Left ventricle myocardium superior (tissue), 1 donor: ENCODE measurements at places on chromosomes 16 and 17. TPM values are rescaled to one million over a fixed set of nuclear protein-coding genes. Genes with fewer than 3 reads are reported as not detected.
A peak's percentile ranks its signal among the peaks of the same experiment; 100 is the strongest.

ZDHHC1 gene
- total RNA-seq = 3.5 TPM

DCAF7 gene
- 45.0 TPM for total RNA-seq

COG4 gene
- 48.7 TPM for total RNA-seq

TRIM25 gene
- total RNA-seq = 19.5 TPM

SNRNP25 gene
- total RNA-seq = 72.8 TPM

PRSS33 gene
- not detected for total RNA-seq

C1QTNF1 gene
- 247 TPM for total RNA-seq

GRCh38 chr16:17519101-17519955 lies 48.6 kb upstream of the XYLT1 start:
- no peak for DNase-seq

DNA sequence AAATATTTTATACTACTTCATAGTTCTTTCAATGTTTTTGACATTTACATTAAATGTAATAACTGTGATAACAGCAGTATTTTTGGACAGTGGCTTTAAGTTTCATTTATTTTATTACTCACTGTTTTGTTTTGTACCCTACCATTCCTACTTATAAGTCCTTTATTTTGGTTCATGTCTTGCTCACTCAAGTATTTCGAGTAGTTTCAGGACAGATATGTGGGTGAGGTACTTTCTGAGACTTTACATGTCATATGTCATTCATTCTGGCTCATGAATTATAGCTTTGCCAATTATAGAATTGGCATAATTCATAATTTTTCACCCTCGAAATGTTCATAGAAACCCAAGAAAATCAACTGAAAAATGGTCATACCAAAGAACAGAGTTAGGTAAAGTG lies 44.4 kb downstream of the PIK3R5 start:
- DNase-seq = no peak

DNA sequence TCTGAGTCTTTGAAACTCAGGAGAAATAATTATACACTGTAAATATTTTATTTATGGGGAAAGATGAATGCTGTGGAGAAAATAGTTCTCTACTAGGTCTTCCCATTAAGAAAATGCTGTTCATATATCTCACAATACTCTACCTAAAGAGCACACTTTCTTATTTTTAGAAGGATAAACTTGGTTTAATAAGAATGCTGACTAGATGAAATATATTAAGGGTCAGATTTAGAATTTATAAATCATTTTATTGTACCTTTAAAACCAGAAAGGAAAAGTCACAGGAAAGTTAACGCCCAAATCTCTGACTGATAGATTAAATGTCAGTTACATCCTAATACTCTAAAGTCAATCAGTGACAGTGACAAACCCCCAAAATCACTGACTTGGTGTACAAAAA lies 48.7 kb downstream of the SLC6A4 start:
- DNase-seq = no peak

GRCh38 chr16:27729516-27730304 lies 179.8 kb downstream of the KATNIP start:
- DNase-seq = no peak

DNA sequence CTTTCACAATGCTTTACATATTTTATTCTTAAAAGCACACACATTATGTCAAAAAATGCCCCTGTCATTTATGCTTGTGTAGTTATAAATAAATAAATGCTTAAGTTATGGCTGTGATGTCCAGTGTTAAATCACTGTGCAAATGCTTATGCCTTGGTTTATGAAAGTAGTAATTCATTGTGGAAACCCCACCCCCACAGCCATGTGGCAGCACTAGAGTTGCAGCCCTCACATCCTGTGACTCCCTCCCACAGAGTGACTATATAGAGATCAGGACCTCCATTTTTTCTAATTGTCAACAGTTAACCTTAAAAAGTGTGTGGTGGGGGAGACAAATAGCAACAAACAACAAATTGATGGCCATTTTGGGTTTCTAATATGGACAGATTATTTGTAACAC lies 2.4 kb downstream of the SKAP1 start:
- no peak for DNase-seq

DNA sequence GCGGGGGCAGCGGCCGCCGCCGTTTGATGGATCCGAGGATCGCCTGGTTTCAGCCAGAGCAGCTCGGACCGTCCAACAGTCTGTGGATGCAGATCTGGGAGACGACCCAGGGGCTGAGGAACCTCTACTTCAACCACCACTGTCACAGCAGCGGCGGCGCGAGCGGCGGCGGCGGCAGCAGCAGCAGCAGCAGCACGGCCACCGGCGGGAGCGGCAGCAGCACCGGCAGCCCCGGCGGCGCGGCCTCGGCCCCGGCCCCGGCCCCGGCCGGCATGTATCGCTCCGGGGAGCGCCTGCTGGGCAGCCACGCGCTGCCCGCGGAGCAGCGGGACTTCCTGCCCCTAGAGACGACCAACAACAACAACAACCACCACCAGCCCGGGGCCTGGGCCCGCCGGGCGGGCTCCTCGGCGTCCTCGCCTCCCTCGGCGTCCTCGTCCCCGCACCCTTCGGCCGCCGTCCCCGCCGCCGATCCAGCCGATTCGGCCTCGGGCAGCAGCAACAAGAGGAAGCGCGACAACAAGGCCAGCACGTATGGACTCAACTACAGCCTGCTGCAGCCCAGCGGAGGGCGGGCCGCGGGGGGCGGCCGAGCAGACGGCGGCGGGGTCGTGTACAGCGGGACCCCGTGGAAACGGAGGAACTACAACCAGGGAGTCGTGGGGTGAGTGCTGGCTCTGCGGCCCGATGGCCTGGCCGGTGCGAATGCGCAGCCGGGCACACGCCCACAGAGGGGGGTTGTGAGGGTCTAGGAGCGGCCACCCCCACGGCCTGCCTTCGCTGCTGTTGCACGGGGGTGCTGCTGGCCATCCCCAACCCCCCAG lies 702 bp downstream of the TENT4B start:
- DNase-seq = no peak

DNA sequence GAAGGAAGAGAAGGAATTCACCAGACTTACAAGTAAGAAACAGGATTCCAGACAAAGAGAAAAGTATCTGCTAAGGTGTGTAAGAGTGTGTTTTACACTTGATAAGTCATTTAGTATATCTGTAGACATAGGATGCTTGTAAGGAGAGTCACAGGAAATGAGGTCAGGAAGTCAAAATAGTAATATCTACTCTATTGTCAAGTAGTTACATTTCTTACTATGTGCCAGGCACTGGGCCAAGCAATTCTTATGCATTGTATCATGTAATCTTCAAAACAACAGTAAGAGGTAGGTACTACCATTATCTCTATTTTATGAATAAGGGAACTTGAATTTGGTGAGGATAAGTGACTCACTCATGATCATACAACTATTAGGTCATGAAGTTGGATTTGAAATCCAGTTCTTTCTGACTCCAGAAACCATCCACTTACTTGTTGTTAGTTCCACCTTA lies 129.1 kb downstream of the SNX11 start:
- no peak for DNase-seq

GRCh38 chr16:65181071-65181561 lies 59.3 kb upstream of the CDH11 start:
- DNase-seq = no peak

GRCh38 chr17:63925615-63926014 lies 6.5 kb downstream of the CD79B start:
- DNase-seq = peak; percentile 12
